Motor neuron (in vitro differentiated cells): ENCODE measurements at places on chromosomes 6 and 20. TPM values are rescaled to one million over a fixed set of nuclear protein-coding genes. Genes with fewer than 3 reads are reported as not detected.

GRCh38 chr6:158853072-158853879, 34.1 kb upstream of the EZR start:
- peak; percentile 84 for ATAC-seq

- ATAC-seq: no peak
These were observed 1.3 kb upstream of the CDYL start for GRCh38 chr6:4774715-4775493.

DNA sequence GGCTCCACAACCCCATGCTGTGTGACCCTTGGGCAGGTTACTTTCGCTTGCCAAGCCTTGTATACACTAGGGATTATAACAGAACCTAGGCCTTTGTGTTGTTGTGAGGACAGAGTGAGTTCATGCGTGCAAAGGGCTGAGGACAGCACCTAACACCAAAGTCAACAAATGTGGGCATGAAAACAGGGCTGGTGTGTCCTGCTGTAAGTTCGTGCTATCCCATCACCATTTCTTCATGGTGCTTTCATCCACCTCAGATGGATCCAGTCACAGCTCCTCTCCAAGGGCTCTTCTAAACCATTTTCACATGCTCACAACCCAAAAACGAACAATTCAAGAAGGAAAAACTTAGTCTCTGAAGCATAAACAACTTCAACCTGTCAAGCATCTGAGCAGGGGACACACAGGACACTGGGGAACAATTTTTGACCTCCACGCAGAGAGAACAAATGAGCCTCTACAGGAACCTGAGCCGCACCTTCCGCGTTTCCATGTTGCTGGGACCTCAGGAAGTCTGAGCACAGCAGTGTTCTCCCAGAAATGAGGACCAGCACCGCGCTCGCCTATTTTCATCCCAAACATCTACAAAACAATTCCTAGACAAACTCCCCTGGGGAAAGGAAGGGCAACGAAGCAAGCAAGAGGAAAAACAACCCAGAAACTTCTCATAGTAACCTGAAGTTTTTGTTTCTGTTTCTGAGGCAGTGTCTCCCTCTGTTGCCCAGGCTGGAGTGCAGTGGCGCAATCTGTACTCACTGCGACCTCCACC, 3.1 kb downstream of the LRP11 start:
- no peak for ATAC-seq

GRCh38 chr6:39113788-39114187, 1.2 kb downstream of the SAYSD1 start:
- ATAC-seq: no peak

Gene SCGN
- total RNA-seq: 1.6 TPM in 2 replicates
